ENCODE measurements at places on chromosomes 13 and 19. TPM values are rescaled to one million over a fixed set of nuclear protein-coding genes. Genes with fewer than 3 reads are reported as not detected.

The HIF3A gene
- total RNA-seq, result 0.66 TPM

The SLC10A2 gene
- under 0.01 TPM for total RNA-seq

The HSD11B1L gene
- 4.6 TPM for total RNA-seq

The CEACAM21 gene
- 4.8 TPM for total RNA-seq

The NAXD gene
- 15.8 TPM for total RNA-seq

The POU2F2 gene
- total RNA-seq, result 1.5 TPM

The F7 gene
- total RNA-seq, result 0.24 TPM

The COL4A2 gene
- 47.2 TPM for total RNA-seq

Data from thymus (tissue), 14 donors.